Amygdala (tissue), 56 donors: ENCODE measurements at places on chromosomes 6 and 20.

DNA sequence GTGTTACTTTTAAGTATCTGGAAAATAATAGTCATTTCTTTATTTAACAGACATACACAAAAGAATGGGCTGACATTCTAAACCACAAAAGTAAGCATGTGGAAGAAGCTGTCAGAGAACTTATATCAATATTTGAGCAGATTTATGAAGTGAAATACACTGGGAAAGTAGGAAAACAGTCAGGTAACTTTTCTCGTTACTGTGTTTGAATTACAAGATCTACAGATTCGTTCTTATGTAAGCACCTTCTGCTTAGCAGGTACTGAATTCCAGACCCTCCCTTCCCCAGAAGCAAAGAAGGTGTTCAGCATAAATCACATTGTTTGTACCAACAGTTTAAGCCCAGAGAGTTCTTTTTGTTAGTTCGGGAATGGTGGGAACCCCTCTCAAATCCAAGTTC is 88.0 kb downstream of the DNAH8 start:
- DNase-seq, result no peak

- no peak for DNase-seq
Observed at GRCh38 chr6:148179786-148180185, 162.9 kb upstream of the SASH1 start.

- DNase-seq, result no peak
Observed at GRCh38 chr20:58202044-58202443, 26.4 kb downstream of the ANKRD60 start.

- no peak for DNase-seq
Observed at GRCh38 chr6:38273325-38273724, 366.4 kb downstream of the BTBD9 start.

DNA sequence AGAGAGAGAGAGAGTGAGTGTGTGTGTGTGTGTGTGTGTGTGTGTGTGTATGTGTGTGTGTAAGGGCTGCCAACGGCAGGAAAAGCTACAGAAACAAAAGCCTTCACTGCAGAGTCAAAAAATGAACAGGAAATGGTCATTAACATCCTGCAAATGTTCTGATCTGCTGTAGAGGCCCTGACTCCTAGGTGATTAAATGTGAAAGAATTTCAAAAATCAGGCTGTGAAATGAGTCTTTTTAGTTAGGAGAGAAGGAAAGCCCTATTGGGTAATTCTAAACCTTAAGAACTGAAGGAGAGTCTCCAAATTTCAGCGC is 166.5 kb upstream of the MYLIP start:
- no peak for DNase-seq

DNA sequence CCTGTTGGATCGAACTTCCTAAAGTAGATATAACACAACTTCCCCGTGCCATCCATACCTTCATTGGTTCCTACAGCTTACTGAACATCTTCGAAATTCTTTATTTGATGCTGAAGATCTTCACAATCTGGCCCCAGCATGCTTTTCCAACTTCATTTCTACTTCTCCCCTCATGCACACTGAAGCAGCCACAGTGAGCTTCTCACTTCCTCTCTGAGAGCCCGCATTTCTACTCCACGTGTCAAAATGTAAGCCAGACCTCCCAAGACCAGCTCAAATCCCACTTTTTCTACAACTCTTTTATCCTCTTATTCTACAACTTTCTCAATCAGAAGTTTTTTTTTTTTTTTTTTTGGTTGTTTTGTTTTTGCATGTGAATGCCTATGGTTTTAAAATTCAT is 254.7 kb downstream of the GMPR start:
- DNase-seq, result no peak

- no peak for DNase-seq
Observed at GRCh38 chr6:13098793-13099570, 229.4 kb downstream of the TBC1D7 start.

DNA sequence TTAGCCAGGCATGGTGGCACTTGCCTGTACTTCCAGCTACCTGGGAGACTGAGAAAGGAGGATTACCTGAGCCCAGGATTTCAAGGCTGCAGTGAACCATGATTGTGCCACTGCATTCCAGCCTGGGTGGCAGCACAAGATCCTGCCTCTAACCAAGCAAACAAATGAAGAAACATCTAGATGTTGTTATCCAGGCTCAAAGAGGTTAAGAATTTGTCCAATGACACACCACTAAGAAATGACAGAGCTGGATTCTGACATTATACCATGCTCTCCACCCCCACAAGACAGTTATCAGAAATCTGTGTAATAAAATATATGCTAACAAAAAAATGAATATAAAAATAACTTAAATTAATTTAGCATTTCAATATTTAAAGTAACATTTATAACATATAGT is 925.5 kb upstream of the SLC35B3 start:
- DNase-seq, result no peak

DNA sequence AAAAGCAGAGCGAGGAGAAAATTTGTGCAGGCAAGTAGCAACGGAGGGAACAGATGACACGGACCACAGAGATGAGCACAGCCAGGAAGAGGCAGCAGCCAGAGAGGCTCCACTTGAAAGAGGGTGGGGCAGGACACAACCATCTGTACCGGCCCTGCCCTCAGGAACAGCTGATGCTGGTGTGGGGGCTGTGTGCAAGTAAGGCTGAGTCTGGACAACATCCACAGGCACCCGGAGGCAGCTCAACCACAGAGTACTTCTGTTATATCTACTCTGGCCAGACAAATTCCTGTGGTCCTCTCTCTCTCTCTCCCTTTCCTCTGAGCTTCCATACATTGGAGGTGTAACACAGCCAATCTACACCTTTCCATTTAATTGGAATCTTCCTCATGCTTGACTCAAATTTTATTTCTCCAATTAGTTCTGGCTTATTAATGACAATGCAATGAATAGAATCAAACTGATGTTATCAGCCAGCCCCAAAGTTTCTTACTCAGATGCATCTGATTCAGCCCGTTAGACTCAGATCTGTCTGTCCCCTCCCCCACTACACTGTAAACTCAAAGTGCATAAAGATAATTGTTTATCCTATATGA is 24.9 kb downstream of the KIF13A start:
- no peak for DNase-seq

DNA sequence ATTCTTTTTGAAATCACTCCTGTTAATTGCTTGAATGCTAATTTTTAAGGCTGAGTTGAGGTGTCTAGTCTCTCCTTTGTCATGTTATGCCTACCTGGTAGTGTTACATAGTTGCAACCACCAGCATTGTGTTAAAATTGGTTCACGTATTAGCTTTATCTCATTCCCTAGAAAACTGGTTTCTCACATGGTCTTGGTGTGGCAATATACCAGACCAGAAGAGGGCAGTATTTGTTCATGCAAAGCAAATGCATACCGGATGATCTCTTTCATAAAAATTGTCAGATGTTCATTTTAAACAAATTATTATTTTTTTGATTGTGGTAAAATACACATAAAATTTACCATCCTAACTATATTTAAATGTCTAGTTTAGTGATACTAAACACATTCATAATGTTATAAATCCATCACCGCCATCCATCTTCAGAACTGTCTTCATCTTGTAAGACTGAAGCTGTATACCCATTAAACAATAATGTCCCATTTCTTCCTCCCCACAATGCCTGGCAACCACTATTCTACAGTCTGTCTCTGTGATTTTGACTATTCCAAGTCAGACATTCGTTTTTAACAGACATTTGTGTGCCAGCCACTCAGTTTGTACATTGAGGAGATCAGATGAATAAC is 92.8 kb downstream of the ATRN start:
- DNase-seq, result peak; percentile 4

DNA sequence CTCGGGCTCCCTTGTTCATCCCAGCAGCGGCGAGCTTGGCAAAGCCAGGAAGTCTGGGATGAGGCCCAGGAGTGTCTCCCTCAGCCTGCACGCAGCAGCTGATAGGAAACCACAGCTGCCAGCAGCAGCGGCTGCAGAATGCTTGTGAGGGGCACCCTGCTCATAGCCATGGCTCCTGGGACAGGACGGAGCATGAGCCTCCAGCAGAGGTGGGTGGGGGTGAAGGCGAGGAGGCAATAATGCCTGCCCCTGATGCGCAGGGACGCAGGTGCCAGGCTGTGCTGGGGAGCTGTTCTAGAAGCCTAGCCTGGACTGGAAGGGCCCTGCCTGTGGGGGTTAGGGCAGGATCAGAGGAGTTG is 157.9 kb downstream of the CD83 start:
- peak; percentile 20 for DNase-seq

- no peak for DNase-seq
Observed at GRCh38 chr6:42259841-42260395, 42.3 kb upstream of the MRPS10 start.

DNA sequence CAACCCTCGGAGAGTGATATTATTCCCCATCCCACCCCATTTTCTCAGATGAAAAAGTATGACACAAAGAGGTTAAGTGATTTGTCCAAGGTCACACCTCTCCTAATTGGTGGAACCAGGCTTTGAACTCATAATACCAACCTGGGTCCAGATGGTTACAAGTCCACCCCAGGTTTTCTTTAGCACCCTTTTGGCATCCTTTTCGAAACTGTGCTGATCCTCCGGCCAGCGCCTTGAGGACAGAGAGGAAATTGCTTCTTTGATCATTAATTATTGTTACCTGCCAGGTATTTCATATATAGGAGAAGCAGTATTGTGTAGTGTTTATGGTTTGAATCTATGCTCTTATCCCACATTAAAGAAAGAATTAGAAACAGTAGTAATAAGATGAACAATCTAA is 29.3 kb upstream of the PDYN start:
- no peak for DNase-seq

GRCh38 chr6:87701344-87701675 is 723 bp downstream of the AKIRIN2 start:
- no peak for DNase-seq

- DNase-seq, result no peak
Observed at GRCh38 chr6:156842598-156843250, 65.5 kb downstream of the ARID1B start.

DNA sequence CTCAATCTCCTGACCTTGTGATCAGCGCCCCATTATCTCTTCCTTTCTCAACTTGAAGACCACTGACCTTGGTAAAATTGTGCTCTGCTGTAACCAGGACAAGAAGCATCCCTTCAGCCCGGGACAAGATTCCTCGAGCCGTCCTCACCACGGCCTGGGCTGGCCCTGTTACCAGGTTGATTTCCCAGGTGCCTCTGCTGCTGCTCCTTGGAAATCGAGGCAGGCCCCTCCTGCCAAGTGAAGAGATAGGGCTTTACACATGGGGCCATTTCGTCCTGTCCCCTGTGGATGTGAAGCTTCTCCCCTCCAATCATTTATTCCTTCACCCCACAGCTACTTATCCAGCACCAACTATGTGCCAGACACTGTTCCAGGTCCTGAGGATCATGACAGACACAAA is 21.5 kb downstream of the RAB44 start:
- DNase-seq, result no peak

DNA sequence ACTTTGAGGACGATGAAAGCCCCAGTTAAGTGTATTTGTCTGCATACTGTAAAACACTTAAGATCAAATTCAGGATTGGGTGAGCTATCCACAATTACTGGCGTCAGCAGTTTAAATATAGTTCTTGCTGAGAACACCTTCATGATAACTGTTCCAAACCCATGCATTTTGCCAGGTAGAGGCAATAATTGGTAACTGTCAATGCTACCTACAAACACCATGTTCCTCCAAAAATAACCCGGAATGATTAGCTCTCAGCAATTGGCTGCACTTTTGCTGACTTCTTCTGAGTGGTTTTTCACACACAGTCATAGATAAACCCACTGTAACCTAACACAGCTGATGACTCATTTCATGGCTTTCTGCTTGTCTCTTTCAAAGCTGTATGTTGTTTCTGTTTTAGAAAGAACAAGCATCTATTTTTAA is 1358.6 kb upstream of the GJE1 start:
- no peak for DNase-seq

DNA sequence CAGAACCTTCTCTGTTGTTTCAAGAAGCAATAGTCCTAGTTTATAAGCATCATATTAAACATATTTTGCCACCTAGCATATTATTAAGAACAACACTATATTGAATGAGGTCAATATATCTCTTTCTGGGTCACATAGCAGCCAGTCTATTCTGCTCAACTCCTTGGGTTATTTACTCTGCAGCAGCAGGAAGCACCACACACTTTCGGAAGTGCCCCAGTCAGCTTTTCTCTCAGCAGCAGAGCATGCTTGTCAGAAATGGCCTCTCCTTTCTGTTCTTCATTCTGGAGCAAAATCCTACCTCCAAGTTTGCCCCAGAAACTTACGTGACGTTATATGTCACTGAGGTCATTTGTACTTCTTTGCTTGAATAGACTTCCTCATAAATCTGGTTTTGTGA is 22.7 kb downstream of the CFAP206 start:
- no peak for DNase-seq

GRCh38 chr6:155120034-155120433 is 124.9 kb downstream of the TIAM2 start:
- DNase-seq, result no peak

DNA sequence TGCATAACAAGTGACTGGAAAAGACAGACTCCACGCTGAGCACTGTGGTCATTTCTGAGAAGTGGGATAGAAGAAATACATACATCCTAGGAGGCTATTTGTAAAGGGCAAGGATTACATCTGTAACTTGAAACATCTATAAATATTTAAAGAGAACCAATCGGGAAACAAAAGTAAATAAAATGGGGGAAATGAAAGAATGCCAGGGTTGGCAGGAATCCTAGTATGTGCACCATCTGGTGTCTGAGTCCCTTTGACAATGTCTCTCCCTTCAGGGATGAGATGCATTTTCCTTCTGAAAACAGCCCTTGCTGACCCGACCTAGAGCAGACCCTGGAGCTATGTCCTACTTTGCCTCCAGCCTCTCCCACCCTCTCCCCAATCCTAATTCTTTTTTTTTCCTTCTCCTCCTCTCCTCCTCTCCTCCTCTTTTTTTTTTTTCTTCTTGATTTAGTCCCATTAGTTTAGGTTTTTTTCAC is 53.2 kb downstream of the VSTM2L start:
- no peak for DNase-seq

DNA sequence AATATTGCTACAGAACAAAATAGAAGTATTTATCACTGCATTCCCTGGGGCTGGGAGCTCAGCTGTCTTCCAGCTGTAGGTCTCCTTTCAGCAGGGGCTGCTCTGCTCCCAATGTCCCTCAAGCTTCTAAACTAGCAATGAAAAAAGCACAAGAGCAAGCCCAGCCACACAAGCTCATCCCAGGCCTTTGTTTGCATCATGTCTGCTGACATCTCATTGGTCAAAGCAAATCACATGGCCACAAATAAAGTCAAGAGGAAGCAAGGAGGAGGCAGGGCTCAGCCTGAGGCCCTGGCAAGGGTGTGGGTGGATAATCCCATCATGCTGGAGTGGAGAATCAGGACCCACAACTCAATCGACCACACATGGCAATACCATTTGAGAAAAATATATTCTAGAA is 2.2 kb upstream of the BFSP1 start:
- DNase-seq, result no peak

DNA sequence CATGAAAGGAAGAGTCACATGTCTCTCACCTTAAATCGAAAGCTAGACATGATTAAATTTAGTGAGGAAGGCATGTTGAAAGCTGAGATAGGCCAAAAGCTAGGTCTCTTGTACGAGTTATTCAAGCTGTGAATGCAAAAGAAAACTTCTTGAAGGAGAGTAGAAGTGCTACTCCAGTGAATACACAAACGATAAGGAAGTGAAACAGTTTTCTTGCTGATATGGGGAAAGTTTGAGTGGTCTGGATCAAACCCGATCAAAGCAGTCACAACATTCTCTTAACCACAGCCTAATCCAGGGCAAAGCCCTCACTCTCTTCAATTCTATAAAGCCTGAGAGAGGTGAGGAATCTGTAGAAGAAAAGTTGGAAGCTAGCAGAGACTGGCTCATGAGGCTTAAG is 1.9 kb upstream of the TPD52L1 start:
- DNase-seq, result no peak
